ENCODE measurements at places on chromosomes 1 and 21.

DNA sequence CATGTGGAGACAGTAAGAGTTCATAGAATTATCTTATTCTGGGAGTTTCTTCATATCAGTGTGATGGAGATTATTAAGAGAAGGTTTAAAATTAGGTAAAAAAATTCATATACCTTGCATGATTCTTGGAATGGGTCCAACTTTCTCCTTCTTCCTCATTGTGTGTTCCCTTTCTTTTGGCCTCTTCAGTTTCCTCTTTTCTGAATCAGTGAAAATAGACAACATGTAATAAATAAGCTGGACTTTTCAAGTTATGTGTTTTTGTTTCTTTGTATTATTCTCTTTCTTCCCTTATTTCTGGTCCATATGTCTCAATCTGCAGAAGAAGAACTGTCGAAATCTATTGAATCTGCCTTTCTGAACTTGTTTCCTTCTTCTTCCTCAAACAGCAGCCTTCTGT lies 30.5 kb downstream of the C4BPA start:
- no peak for DNase-seq

DNA sequence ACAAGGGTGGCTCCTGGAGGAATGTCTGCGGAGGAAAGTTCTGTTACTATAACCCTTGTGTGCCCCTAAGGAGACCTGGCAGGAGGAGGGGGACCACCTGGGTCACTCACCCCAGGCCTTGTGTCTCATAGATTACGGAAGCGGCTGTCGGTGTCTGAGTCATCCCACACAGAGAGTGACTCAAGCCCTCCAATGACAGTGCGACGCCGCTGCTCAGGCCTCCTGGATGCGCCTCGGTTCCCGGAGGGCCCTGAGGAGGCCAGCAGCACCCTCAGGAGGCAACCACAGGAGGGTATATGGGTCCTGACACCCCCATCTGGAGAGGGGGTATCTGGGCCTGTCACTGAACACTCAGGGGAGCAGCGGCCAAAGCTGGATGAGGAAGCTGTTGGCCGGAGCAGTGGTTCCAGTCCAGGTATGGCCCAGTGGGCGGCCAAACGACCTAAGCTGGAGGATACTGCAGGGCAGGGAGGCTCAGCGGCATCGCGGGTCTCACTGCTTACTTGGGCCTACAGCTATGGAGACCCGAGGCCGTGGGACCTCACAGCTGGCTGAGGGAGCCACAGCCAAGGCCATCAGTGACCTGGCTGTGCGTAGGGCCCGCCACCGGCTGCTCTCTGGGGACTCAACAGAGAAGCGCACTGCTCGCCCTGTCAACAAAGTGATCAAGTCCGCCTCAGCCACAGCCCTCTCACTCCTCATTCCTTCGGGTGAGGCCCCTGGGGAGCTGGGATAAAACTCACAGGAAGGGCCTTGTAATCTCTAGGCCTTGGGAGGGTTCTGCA lies 101.4 kb downstream of the PIK3R3 start:
- DNase-seq = no peak

DNA sequence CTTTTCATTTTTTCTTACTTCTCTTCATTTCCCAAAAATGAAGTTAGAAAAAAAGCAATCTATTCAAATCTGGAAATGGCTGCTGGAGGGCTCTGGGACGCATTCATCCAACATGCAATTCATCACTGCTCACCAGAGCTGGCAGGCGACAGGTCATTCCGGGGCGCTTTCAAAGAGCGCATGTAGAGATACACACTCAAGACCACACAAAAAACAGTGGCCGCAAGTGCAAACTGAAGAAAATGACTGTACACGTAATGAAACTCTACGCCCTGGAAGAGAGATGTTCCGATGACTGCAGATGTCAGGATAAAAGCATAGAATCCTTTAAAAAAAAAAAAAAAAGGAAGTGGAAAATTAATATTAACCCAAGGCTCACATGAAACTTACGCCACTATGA lies 15.5 kb downstream of the LBR start:
- DNase-seq = no peak

- DNase-seq = no peak
These were observed 282.4 kb downstream of the HLX start for GRCh38 chr1:221161571-221162041.

DNA sequence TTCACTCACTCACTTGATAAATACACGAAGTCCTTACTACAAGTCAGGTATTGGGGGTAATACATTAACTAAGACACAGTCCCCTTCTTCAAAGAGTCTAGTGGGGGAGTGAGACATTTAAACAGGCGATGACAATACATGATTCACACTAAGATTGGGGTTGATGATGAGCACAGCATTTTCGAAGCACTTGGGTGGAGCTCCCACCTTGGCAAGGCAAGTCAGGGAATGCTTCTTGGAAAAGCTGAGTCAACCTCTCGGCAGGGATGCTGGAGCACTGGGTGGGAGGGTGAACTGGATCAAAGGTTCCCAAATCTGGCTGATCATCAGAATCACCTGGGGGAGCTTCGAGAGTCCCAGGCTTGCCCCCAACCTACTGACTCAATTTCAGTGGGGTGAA lies 57.9 kb upstream of the ENAH start:
- DNase-seq = no peak

GRCh38 chr1:235835226-235835625 lies 31.5 kb downstream of the LYST start:
- DNase-seq = no peak

All from activated gamma-delta T cell treated with anti-CD3 and anti-CD28 coated beads, Interleukin-2, amount 50 U/mL, for 16 hours (primary cell).